ENCODE measurements at places on chromosomes 3 and 15.
A peak's percentile ranks its signal among the peaks of the same experiment; 100 is the strongest.

- no peak for DNase-seq
Measured at GRCh38 chr15:72315706-72316370, 4.1 kb downstream of the CELF6 start.

GRCh38 chr15:42832576-42832975, 88.0 kb downstream of the TTBK2 start:
- no peak for DNase-seq

DNA sequence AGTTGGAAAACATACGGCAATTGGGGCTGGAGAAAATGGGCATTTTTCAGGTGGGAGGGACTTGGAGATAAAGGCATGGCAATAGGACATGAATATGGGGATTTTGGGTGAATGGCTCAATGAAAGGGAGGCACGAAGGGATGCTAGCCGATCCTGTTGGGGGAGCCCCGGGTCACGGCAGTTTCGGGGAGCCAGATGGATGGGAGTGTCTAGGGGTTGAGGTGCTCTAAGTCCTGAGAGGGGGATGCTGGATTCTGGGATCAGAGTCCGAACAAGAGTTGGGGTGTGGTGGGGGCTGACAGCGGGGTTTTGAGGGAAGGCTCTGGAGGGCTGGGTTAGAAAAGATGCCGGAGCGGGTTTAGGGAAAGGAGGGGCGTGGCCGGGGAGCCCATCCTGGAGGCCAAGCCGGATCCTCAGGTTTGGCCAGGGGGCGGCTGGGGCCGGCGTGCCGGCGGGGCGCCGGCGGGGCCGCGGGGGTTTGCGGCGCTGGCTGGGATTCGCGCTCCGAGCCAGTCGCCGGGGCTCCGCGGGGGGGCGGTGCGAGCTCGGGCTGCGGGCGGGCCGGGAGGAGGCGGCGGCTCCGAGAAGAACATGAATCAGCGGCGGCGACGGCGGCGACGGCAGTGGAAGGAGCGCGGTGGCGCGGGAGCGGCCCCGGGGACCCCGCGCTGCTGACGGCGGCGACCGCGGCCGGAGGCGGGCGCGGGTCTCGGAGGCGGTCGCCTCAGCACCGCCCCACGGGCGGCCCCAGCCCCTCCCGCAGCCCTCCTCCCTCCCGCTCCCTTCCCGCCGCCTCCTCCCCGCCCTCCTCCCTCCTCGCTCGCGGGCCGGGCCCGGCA, at the start of gene TYRO3:
TSS of gene TYRO3 (plus strand) at position 813 of the 839 bp plus-strand sequence. CDS start 46 bp downstream, outside the sequence.
- DNase-seq: peak; percentile 65

- DNase-seq: no peak
Measured at GRCh38 chr3:173301647-173302046, 95.9 kb upstream of the NLGN1 start.

DNA sequence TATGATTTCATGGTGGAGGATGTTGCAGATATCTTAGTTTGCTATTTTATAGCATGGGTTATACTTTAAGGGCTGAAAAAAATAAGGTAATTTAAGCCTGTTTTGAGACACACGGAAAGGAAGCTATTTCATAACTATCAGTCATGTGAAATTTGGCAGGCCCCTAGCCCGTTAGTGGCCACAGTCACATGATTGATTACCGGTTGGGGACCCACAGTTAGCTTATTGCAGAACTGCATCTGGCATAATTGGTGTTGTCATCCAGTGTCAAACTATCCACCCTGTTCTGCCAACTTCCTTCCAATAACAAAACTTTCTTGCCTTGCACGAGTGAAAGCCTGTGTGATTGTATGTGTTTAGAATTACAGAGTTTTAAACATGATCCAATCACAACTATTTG, 35.2 kb downstream of the FNDC3B start:
- peak; percentile 35 for DNase-seq

DNA sequence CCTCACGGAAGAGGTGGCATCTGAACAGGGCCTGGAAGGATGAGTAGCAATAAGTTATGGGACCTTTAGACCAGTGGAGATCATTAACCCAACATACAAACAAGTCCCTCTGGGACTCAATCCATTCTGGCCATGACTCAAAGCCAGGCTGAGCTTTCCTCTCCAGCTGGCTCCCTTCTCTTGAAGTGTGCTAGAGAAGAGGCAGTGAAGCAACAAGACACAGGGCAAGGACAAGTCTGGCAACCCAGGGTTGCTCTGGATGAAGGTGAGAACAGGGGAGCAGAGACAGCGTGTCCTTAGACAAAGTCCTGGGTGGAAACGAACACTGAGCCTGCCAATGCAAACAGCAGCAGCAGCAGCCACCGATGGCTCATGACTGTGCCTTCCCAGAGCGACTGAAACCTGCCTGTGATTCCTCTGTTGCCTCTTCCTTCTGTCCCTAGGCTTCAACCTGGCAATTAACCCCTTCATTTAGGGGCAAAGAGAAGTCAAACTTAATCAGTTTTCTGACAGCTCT, 86.8 kb downstream of the BDH1 start:
- no peak for DNase-seq

- no peak for DNase-seq
Measured at GRCh38 chr3:30354513-30354912, 251.9 kb upstream of the TGFBR2 start.

All from CD4-positive, alpha-beta T cell treated with Interleukin-4 for 1 hour (primary cell).